Breast epithelium (tissue), 4 donors: ENCODE measurements at places on chromosomes 2 and 18.

GRCh38 chr2:123840574-123840973 is 184.5 kb upstream of the CNTNAP5 start:
- DNase-seq = no peak

DNA sequence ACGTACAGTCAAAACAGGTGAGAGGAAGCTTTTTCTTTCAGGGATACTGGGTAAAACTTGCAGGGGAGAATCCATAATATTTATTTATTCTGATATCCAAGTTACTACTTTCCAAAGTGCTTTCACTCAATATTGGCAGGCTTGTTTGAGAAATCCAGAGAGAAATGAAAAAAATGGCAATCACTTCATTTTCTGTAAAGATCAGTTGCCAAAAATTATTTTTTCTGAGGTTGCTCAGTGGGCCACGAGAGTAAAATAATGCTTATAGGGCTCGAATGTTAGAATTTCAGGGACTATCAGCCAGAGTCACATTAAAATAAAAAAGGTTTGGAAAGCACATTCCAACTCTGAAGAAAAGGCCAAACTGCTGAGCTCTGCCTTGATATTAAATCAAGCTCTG is 324.6 kb upstream of the RND3 start:
- no peak for DNase-seq

DNA sequence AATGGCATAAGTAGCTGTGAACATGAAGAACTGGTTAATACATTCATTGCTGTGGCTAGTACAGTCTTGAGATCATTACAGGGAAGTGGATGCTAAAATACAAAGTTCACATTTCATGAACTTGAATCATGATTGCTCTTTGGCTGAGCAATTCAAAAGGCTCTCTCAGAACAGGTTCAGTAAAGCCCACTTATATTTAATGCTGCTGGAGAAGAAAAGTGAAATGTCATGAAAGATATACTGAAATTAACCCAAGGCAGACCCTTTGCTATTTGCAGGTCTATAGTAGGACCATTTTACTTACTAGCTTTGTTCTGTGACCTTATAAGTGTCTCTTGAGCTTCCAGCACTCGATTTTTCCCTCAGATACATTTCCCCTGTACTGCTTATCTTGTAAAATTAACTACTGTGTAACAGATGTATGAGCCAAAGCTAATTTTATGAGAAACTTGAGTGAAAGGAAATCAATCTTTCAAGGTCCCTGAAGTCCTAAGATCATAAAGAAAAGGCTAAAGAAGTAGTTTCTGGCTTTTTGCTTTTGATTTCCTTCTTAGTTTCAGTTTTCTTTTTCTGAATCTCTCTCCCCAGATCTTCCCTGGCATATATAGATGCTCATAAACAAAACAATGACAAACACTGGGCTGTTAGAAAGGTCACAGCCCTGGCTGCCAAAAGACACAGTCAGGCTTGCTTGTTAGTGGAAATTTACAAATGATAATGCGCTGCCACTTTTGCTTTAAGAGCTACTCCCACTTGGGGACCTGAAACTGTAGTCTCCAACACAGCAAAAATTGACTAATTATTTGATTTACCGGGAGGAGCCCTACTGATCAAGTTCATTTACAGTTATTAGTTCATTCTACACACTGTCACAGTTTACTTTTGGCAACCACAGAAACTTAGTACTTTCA is 132.7 kb upstream of the XPO1 start:
- DNase-seq = no peak

GRCh38 chr2:60070196-60070595 is 483.3 kb downstream of the BCL11A start:
- no peak for DNase-seq

DNA sequence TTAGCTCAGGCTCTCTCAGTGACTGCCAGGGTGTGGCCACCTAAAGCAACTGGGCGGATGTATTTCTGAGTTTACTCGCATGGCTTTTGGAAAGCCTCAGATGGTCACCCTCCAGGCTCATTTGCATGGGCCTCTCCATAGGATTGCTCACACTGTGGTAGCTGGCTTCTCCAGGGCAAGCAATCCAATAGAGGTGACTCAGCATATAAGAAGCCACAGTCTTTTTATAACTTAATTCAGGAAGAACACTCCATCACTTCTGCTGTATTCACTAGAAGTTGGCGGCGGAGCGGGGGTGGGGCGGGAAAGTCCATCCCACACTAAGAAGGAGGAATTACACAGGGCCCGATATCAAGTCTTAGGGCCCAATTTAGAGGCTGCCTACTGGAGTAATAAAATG is 3.6 kb upstream of the DOK6 start:
- no peak for DNase-seq

GRCh38 chr2:217941339-217941738 is 61.5 kb downstream of the TNS1 start:
- no peak for DNase-seq

DNA sequence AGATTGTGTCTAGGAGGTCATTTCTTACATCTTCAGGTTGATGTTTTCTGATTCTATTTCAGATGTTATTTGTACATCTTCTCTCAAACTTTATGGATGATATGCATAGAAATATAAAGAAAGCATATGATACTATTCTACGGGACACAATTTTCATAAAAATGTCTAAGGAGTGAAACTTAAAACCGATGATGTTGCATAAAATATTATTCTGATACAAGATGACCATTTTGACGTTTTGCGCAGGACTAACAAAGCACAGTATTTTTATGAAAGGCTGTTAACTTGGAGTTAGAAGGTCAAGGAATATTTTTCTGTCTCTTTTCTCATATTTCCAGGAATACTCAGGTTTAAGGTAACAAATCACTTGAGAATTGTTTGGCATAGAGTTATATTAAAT is 8.7 kb downstream of the NETO1 start:
- DNase-seq = no peak

- DNase-seq = no peak
Measured at GRCh38 chr2:18849841-18850578, 260.6 kb upstream of the NT5C1B start.

DNA sequence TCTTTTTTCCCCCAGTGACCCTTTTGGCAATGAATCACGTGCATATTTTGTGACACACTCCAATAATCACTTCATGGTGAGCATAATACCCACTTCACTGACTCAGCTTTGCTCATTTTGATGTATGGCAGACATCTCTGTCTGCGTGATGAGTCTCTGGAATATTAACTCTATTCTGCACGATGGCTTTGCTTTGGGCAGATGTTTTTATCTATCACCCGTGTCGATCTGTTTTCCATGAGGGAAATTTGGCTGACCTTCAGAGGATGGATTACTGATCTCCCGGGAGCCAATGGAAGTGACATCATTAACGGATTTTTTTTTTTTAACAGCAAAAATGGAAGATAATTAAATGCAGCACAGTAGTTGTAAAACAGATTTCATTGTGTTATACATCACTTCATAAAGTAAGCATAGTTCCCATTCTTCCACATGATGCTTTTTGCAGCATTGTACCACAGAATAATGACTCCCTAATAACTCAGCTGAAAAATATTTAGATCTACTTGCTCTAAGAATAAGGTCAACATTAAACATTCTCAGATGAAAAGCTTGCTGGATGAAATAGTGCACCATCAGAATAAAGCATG is 29.8 kb downstream of the CDC42EP3 start:
- no peak for DNase-seq

DNA sequence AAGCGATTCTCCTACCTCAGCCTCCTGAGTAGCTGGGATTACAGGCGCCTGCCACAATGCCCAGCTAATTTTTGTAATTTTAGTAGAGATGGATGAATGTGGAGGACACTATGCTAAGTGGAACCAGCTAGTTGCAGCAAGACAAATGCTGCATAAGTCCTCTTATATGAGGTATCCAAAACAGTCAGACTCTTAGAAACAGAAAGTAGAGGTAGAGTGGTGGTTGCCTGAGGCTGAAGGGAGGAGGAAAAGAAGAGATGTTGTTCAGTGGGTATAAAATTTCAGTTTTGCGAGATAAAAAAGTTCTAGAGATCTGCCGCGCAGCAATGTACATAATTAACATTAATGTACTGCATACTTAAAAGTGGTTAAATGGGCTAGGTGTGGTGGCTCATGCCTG is 145.3 kb upstream of the SPRED2 start:
- no peak for DNase-seq

DNA sequence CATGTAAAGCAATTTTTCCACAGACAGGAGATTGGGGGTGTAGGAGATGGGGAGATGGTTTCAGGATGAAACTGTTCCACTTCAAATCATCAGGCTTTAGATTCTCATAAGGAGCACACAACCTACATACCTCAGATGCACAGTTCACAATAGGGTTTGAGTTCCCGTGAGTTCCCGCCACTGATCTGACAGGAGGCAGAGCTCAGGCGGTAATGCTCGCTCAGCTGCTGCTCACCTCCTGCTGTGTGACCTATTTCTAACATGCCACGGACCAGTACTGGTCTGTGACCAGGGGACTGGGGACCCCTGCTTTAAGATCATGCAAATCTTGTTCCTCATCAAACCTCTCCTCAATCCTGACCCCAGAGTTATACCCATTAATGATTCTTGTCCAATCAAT is 70.1 kb downstream of the RPE start:
- no peak for DNase-seq

DNA sequence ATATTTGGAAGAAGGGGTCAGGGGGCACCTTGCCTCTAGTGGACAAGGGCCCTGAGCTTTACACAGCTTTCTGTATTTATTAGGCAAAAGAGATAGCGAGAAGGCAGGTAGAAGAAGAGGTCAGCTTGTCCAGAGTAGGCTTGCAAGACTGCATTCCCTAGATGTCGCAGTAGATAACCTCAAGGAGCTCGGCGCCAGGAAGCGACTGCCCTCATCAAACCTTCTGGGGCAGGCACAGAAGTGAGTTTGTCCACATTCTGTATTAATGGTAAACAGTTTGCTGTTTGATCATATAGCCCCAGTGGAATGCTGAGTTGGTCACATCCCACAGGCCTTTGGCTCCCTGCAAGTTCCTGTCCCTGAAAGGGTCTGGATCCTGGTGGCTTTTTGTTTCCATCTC is 7.0 kb downstream of the CHCHD5 start:
- no peak for DNase-seq

DNA sequence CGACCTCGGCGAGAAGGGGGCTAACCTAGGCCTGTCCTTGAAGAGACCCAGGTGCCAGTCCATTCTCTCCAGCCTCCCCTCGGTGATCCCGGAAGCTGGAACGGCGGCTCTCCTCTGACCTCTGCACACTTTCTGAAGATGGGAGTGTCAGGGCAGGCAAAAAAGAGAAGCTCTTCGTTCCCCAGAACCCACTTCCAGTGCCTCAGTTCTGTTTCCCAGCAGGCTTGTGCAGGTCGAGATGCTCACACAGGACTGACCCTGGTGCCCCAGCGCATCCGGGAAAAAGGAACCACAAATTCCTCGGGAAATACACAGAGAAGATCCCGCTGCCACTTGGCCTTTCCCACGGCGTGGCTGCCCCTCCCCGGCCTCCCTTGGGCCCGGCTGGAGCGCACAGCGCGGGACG is 681 bp upstream of the PTPN18 start:
- no peak for DNase-seq

DNA sequence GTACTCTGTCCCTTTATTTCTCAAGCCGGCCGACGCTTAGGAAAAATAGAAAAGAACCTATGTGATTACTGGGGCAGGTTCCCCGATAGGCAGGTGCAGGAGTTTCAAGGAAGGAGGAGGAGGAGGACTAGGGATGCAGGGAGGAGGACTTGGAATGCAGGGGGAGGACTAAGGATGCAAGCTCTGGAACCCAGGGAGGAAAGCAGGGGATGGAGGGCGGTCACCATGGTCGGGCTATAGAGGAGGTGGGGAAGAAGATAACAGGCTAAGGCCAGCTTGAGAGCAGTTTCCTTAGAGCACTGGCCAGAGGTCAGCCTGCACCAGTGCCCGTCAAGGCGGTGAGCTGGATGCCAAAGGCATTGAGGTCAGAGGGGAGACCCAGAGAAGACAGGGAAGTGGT is 18.7 kb upstream of the B3GNT7 start:
- no peak for DNase-seq

DNA sequence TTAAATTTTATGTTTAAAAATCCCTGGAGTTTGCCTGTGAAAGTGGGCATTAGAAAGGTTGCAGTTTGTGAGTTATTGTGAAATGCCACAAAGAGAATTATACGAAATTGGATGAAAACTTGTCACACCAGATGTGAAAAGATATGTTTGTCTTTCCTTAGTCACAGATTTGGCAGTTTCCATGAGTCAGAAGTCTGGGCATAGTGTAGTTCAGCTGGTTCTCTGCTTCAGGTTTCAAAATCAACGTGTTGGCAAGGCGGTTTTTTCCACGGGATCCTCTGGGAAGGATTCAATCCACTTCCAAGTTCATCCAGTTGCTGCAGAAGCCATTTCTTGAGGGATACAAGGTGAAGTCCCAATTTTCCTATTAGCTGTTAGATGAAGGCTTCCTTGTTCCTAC is 658.0 kb upstream of the CDH2 start:
- no peak for DNase-seq
